ENCODE measurements at places on chromosomes 1 and 21.

DNA sequence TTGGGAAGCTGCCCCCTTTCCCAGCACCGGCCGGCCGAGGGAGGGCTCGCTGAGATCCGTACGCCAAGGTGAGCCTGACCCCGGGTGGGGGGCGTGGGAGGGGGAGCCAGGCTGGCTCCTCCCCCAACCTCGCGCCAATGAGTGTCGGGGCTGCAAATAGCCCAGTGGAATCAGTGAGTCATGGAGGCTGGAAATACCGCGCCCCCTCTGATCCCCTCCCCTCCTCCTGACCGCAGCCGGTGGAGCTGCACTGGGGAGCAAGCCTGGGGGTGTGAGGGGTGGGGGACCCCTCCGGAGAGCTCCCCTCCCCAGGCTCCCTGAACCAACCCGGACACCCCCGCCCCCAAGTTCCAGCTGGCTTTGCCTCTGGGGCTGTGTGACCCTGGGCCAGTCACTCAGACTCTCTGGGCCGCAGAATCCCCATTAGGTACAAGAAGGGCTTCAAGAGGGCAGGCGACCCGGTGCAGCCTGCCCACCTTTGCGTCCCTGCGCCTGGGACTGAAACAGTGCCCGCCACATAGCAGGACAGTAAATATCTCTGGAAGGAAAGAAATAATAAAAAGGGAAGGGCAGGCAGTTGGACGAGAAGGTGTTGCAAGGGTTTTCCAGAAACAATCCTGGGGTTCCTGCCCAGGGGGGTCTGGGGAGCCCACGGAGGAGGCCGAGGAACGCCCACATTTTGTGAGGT, 4.5 kb downstream of the HSPB7 start:
- DNase-seq: peak; percentile 93

GRCh38 chr1:3393024-3393986, 61.2 kb upstream of the ARHGEF16 start:
- peak; percentile 86 for DNase-seq

DNA sequence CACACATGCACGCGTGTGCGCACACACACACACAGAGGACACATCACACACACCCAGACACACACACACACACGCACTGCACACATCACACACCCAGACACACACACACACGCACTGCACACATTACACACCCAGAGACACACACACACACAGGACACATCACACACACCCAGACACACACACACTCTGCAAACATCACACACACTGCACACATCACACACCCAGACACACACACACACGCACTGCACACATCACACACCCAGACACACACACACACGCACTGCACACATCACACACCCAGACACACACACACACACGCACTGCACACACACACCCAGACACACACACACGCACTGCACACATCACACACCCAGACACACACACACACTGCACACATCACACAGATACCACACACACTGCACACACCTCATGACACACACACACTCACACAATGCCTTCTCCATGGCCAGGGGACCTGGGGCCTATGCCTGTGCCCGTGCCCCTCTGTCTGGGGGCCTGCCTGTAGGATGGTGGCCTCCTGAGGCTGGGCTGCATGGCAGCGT, 24.4 kb downstream of the CRYAA start:
- no peak for DNase-seq

DNA sequence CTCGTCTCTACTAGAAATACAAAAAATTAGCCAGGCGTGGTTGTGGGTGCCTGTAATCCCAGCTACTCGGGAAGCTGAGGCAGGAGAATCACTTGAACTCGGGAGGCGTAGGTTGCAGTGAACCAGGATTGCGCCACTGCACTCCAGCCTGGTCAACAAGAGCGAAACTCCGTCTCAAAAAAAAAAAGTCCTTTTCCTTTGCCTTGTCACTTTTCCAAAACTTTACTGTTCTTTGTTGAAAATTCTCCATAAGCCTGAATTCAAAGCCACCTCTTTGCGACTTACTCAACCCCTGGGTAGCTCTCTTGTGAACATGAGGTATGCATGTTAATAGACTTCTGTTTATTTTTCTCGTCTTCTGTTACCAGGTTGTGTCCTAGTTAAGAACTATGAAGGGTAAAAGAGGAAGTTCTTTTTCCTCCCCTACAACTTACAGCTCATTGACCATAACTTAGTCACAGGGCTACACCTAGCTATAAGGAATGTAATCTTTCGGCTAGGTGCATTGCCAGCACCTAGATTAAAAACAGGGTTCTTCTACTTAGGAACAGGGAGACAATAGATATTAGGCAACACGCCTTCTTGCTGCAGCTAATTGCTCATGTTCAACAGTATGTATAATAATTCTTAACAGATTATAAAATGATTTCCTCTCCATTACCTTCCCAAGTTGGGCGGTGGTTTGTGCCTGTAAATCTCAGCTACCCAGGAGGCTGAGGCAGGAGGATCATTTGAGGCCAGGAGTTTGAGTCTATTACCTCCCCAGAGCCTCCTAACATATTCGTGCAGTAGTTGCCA, 40.9 kb downstream of the PTAFR start:
- DNase-seq: no peak

- DNase-seq: peak; percentile 59
Observed at GRCh38 chr1:198088360-198089071, 68.3 kb upstream of the NEK7 start.

- DNase-seq: no peak
Observed at GRCh38 chr1:111452581-111452980, 3.3 kb downstream of the ATP5PB start.
